G401 (cell line): ENCODE measurements at places on chromosomes 11 and 22. TPM values are rescaled to one million over a fixed set of nuclear protein-coding genes. Genes with fewer than 3 reads are reported as not detected.

DNA sequence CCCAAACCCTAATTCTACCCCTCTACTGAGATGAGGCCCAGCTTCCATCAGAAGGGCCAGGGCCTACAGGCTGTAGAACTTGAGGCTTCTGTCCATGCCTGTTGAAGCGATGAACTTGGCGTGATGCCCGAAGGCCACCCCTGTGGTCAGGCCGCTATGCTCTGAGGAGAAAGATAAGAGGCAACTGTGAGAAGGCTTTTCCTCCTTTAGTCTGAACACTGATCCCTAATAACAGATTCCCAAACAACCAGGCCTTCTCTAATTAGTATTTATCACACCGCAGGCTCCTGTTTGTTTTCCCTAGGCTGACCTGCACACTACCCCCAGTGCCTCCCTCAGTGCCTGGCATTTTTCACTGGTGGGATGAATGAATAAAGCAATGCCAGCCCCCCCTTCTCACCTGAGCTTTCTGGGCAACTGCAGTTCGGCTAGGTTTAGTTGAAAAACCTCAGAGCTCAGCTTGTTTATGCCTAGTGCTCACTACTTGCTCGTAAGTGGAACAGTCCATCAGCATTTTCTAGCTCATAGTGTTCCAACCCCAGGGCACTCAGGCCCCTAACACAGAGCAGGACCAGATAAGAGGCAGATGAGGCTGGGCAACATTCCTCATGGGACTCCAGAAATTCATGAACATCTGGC, 15.2 kb downstream of the PRPF19 start:
- peak; percentile 41 for DNase-seq

DNA sequence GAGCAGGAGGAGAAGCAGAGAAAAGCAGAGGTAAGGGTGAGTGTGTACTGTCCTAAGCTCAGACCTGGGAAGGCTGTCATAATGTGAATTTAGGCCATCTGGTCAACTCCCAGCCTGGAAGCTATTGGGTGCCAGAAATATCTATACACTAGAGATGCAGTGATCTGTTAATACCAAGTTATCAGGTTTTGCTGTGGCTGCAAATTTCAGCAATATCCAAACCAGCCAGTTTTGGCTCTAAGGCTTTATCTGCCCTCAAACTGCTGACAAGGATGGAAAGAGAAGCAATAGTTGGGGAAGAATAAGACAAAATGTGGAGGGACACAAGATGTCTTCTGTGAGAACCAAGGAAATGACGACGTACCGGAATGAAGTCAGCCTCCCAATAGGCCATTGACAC, 62.9 kb downstream of the CYB5R2 start:
- DNase-seq, result peak; percentile 10

GRCh38 chr11:27621405-27622161, 78.7 kb downstream of the BDNF start:
- peak; percentile 91 for DNase-seq

GRCh38 chr11:90774727-90775566, 552.1 kb upstream of the CHORDC1 start:
- no peak for DNase-seq

DNA sequence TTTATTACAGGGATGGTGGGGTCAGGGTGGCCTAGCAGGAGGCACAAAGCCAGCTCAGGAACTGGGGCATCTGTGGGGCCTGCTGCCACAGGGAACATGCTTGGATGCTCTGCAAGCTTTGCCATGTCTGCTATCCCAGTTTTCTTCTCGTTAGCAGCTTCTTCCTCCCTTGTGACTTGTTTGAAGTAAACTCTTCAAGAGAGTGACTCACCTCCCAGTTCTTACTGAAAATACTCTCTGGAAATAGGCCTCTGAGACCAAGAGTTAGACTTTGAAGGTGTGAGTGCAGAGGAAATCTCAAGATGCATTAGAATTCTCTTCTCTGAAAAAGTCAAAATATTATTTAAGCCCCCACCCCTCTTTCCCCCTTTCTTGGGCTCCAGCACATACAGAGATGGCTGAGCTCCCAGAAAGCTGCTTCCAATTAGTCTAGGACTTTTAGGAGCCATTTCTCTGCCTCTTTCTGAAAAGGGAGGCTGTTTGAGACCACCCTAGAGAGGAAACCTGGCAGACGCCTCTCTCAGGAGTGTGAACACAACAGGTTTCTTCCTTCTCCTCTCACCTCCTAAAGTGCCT, 15.1 kb downstream of the CWC15 start:
- DNase-seq, result peak; percentile 13

- no peak for DNase-seq
Measured at GRCh38 chr11:15768321-15768720, 588.0 kb downstream of the SOX6 start.

- no peak for DNase-seq
Measured at GRCh38 chr11:125787827-125788226, at the start of gene PATE3. Gene PATE3 (plus strand): TSS chr11:125788127. CDS start chr11:125788152, 25 bp downstream.

GRCh38 chr11:83823461-83824025, 537.4 kb upstream of the CCDC90B start:
- no peak for DNase-seq

GRCh38 chr11:11965656-11966353, 42.6 kb downstream of the DKK3 start:
- no peak for DNase-seq

Gene GPHA2
- 0.54 and 0.80 TPM in 2 replicates for total RNA-seq

Gene CHEK1
- 42.5 and 65.3 TPM in 2 replicates for total RNA-seq
